Esophagus squamous epithelium (tissue), 5 donors: ENCODE measurements at places on chromosomes 16 and 17. TPM values are rescaled to one million over a fixed set of nuclear protein-coding genes. Genes with fewer than 3 reads are reported as not detected.

The C1QTNF8 gene
- total RNA-seq, result not detected

The RAB26 gene
- 4.2 TPM for total RNA-seq

The LPCAT2 gene
- 10.0 TPM for total RNA-seq

The TBX4 gene
- total RNA-seq, result not detected

The ADGRG1 gene
- 37.0 TPM for total RNA-seq

The KRTAP1-5 gene
- not detected for total RNA-seq

The ABCA6 gene
- total RNA-seq, result 5.5 TPM

The RAB37 gene
- 0.44 TPM for total RNA-seq

The LPO gene
- total RNA-seq, result not detected

The WNT9B gene
- 0.19 TPM for total RNA-seq

The AMDHD2 gene
- 21.2 TPM for total RNA-seq

The HLF gene
- 7.7 TPM for total RNA-seq

- H3K36me3 ChIP-seq, result no peaks in the 10 kb centered on the region
- no peaks in the 10 kb centered on the region for H3K27me3 ChIP-seq
- no peak for DNase-seq
- H3K27ac ChIP-seq, result no peak overlapping the region
Observed at GRCh38 chr17:9308069-9308468, 267.6 kb downstream of the STX8 start.

DNA sequence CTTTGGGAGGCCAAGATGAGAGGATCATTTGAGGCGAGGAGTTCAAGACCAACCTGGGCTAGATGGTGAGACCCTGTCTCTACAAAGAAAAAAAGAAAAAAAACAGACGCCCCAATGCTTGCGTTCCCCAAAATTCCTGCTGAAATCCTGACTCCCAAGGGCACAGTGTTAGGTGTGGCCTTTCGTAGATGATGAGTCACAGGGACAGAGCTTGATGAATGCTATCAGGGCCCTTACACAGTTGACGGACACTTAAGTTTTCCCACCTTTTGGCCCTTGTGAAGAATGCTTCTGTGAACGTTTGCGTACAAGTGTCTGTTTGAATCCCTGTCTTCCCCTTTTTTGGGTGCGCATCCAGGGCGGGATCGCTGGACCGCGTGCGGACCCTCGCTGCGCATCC is 16.5 kb upstream of the ZNF750 start:
- no peaks in the 10 kb centered on the region for H3K27me3 ChIP-seq
- H3K4me3 ChIP-seq, result no peak overlapping the region
- no peaks in the 10 kb centered on the region for H3K36me3 ChIP-seq
- DNase-seq, result no peak
- no peak overlapping the region for H3K27ac ChIP-seq

- no peaks in the 10 kb centered on the region for H3K27me3 ChIP-seq
- DNase-seq, result no peak
Observed at GRCh38 chr17:1755252-1755826, 6.5 kb upstream of the SERPINF1 start.

DNA sequence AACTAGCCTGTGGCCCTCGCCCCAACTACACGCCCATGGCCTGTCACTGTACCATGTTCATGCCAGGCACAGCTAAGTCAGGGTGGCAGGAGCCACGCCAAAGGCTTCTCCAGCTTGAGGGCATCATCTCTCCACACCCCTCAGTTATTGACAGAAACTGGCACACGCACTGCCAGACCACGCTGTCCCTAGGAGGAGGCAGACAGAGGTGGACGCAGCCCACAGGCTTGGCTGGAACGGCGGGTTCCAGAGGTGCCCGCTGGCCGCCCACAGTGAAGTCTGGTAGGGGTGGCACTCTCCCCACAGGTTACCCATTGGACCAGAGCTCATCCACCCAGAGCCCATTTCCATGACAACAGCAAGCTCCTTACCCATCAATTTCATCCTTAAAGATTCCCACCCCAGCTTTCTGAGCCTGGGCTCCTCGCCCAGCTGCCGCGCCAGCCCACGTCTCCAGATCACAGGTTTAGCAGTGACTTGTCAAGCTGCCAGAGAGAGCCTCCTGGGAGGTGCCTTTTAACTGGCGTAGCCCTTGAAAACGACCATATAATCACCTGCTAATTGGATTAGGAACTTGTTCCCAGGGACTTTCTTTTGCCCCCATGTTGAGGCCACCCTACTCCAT is 27.9 kb downstream of the RPRML start:
- H3K4me1 ChIP-seq, result no peaks in the 10 kb centered on the region
- H3K4me3 ChIP-seq, result no peak overlapping the region
- H3K36me3 ChIP-seq, result no peaks in the 10 kb centered on the region
- H3K27ac ChIP-seq, result no peak overlapping the region
- peaks cover 20% of the 10 kb centered on the region for H3K27me3 ChIP-seq

- H3K27ac ChIP-seq, result no peak overlapping the region
- DNase-seq, result no peak
- no peak overlapping the region for H3K4me3 ChIP-seq
- no peaks in the 10 kb centered on the region for H3K4me1 ChIP-seq
- H3K27me3 ChIP-seq, result no peaks in the 10 kb centered on the region
Observed at GRCh38 chr16:23466162-23466885, 13.3 kb upstream of the COG7 start.

DNA sequence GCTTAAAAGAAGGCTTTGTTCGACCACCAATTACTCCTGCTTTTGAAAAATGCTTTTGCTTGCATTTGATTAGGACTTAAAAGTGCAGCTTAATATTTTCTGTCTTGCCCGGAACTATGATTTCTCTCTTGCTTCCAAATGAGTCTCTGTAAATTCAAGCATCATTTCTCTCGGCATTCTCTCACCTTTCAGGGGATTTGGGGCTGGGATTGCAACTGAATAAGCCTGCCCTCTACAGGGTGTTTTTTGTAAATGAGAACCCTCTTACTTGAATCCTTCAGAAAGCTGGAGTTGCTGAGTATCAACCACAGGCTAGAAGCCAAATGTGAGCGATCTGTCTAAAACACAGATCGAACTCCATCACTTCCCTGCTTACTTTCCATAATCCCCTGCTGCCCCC is 234.6 kb downstream of the TMEM114 start:
- no peaks in the 10 kb centered on the region for H3K4me1 ChIP-seq
- H3K27ac ChIP-seq, result no peak overlapping the region
- no peaks in the 10 kb centered on the region for H3K27me3 ChIP-seq
- no peaks in the 10 kb centered on the region for H3K36me3 ChIP-seq
- H3K4me3 ChIP-seq, result no peak overlapping the region

DNA sequence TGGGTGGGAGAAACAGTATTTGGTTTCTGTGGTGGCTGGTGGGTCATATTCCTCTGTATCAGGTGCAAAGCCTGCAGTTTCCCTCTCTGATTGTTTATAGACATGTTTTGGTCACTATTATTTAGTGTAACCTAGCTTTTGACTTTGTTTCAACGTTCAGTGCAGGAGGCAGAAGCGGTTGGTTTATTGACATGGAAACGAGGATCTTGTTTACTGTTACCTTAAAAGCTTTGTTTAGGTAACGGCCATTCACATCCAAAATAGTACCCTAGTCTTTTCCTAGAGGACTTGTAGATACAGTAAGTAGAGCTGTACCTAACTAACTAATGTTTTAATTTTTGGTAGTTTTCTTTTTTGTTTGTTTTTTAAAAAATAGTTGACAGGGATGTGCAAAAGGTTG is 3.5 kb downstream of the MSI2 start:
- DNase-seq, result no peak
- peaks cover 7% of the 10 kb centered on the region for H3K4me1 ChIP-seq
- H3K4me3 ChIP-seq, result no peak overlapping the region
- no peaks in the 10 kb centered on the region for H3K27me3 ChIP-seq

DNA sequence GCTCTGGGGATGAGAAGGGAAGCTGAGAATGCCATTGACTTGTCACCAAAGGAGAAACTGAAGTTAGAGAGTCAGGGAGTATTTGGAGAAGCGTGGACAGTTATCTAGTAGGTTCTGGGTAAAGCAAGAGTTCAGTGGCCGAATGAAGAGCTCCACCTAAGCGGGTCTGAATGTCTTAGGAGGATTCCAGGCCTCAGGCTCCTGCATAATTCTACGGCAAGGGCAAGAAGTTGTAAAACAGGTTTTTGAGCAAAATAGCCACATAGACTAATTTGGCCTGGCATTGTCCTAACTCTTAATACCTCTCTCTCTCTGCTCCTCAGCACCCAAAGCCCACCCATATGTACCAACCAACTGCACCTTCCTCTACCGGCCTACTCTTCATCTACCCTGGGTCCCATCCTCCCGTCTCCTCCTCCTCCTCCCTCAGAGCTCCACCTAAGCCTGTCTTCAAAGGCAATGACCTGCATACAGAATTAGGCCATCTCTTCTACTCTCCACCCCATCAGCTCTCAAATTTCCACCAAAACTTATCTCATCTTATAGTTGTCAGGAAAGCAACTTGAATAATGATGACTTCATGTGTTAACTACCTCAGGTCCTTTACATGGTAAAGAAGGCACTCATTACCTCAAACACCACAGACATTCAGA is 42.0 kb upstream of the KCNJ2 start:
- no peak overlapping the region for H3K27ac ChIP-seq
- no peaks in the 10 kb centered on the region for H3K36me3 ChIP-seq
- H3K4me3 ChIP-seq, result no peak overlapping the region
- H3K27me3 ChIP-seq, result no peaks in the 10 kb centered on the region

GRCh38 chr17:79991140-79991923 is 44.3 kb downstream of the TBC1D16 start:
- H3K4me1 ChIP-seq, result peaks cover 30% of the 10 kb centered on the region
- H3K27me3 ChIP-seq, result no peaks in the 10 kb centered on the region
- peak overlapping the region; percentile 33 for H3K4me3 ChIP-seq
- DNase-seq, result no peak

GRCh38 chr17:10270258-10270657 is 71.9 kb upstream of the GAS7 start:
- H3K36me3 ChIP-seq, result no peaks in the 10 kb centered on the region
- H3K27ac ChIP-seq, result no peak overlapping the region
- H3K4me1 ChIP-seq, result no peaks in the 10 kb centered on the region
- no peak for DNase-seq
- no peak overlapping the region for H3K4me3 ChIP-seq
- H3K27me3 ChIP-seq, result no peaks in the 10 kb centered on the region

DNA sequence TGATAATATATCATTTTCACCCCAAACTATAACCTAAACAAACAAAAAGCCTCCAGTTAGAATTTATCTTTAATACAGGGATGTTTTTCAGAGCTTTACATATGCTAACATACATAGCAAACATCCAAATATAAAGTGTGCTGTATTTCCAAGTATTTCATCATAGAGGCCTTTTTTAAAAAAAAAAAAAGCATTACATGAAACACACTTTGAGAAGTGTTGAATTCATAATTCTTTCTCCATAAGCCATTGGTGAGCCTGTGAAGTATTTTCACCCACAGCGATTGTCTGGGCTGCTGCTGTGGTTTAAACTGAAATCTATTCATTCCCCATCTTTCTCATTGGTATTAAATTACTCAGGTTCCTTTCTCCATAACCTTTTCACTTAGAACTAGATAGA is 503.4 kb upstream of the CDH8 start:
- H3K36me3 ChIP-seq, result no peaks in the 10 kb centered on the region
- no peak overlapping the region for H3K4me3 ChIP-seq
- no peak for DNase-seq
- H3K4me1 ChIP-seq, result no peaks in the 10 kb centered on the region
- H3K27me3 ChIP-seq, result no peaks in the 10 kb centered on the region

DNA sequence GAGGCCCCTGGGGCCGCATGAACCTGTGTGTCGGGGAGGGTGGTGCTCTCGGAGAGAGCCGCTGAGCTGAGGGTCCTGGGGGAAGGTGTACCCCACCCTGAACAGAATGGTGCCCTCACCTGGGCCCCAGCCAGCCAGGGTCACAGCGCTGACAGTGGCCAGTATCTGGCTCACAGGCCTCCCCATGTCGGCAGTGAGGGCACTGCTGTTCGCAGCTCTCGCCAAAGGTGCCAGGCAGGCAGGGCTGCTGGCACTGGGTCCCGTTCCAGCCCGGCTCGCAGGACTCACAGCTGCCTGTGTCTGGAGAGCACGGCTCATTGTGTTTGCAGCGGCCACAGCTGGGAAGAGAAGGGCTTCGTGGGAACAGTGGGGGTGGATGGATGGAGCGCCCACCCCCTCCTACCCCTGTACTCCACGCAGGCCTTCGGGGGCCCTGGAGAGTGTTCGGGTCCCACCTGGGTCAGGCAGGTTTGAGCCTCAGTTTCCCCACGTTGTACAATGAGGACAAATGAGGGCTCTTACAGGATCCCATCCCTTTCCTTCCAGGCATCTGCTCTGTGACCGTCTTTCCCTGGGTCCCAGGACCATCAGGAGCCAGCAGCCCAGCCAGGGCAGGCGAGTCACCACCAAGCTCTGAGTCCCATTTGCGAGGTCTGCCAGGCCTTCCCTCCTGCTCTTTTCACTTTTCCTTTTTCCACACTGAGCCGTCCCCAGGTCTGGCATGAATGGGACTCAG is 5.0 kb downstream of the SCARF1 start:
- no peak for DNase-seq
- no peaks in the 10 kb centered on the region for H3K36me3 ChIP-seq

GRCh38 chr17:82315703-82316358 is 1.6 kb downstream of the CD7 start:
- H3K27ac ChIP-seq, result no peak overlapping the region
- peaks cover 16% of the 10 kb centered on the region for H3K27me3 ChIP-seq
- no peaks in the 10 kb centered on the region for H3K36me3 ChIP-seq

DNA sequence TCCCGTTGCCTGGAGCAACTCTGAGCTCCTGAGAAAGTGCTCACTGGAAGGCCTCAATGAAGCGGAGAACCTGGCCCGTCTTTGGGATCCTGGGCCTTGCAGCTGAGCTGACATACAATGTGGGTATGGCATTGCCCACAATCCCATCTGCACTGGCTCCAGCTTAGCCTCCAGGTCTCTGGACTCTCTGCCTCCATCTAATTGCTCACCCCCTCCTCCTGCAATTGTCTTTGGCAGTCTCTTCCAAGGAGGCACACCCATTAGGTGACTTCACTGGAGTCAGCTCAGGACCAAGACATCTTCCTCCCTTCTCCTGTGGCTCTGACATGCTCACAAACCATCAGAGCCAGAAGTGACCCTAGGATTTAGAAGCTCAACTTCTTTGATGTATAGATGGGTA is 1.5 kb downstream of the DLX4 start:
- no peak overlapping the region for H3K4me3 ChIP-seq
- H3K36me3 ChIP-seq, result no peaks in the 10 kb centered on the region
- H3K27ac ChIP-seq, result no peak overlapping the region
- no peak for DNase-seq
- H3K27me3 ChIP-seq, result peaks cover 13% of the 10 kb centered on the region
- peaks cover 29% of the 10 kb centered on the region for H3K4me1 ChIP-seq

- peak overlapping the region; percentile 92 for H3K27ac ChIP-seq
- H3K4me1 ChIP-seq, result peaks cover 29% of the 10 kb centered on the region
- DNase-seq, result no peak
Observed at GRCh38 chr17:6508519-6509030, 47.8 kb downstream of the PITPNM3 start.

DNA sequence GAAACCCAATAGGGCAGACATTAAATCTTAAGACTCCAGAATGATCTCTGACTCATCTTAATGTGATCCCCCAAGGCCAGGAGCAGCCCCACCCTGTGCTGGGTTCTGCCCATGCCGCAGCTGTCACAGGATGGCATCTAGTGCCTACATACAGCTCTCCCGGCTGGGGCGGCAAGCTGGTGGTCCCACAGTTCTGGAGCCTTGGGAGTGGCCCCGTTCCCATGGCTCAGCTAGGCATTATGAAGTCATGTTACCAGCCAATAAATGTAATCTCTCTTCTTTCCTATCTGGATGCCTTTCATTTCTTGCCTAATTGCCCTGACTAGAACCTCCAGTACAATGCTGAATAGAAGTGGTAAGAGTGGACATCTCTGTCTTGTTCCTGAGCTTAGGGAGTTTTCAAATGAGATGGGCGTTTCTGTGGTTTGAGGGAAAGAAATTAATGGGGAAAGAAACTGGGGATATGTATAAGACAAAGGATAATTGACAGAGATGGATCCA is 95.7 kb upstream of the DNAH17 start:
- no peak overlapping the region for H3K4me3 ChIP-seq
- H3K27me3 ChIP-seq, result no peaks in the 10 kb centered on the region
- H3K27ac ChIP-seq, result no peak overlapping the region
- DNase-seq, result no peak
